ENCODE measurements at places on chromosomes 2 and 18. TPM values are rescaled to one million over a fixed set of nuclear protein-coding genes. Genes with fewer than 3 reads are reported as not detected.
A peak's percentile ranks its signal among the peaks of the same experiment; 100 is the strongest.

DNA sequence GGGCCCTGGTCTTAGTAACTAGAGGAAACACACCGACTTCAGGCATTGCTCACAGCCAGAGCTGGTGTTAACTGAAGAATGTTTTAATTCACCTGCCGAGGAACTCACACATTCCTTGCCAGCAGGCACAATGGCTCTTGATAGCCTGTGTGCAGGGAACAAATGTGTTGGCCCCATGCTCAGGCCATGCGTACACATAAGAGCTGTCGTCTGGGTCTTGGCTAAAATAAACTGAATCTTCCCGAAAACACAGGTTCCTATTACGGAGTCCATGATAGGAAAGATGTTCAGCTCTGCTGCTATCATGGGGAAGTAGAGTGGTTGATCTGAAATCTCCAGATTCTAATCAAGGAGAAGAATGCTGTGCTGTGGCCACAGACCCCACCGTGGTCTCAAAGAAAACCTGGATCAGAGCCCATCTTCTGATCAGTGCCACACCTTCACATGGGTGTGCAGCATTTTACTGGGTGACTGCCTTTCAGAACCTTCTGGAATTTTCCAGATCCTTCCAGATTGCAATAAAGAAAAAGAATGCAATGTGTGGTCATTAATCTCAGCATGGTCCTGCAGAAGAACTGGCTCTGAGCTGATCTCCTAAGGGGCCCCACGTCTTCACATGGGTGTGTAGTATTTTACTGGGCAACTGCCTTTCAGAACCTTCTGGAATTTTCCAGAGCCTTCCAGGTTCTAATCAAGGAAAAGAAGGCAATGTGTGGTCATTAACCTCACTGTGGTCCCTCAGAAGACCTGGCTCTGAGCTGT lies 17.2 kb downstream of the MBP start:
- H3K4me3 ChIP-seq: no peak overlapping the region
- H3K27ac ChIP-seq: peak overlapping the region; percentile 52
- H3K4me1 ChIP-seq: no peaks in the 10 kb centered on the region

GRCh38 chr18:59500765-59501164 lies 141.7 kb upstream of the LMAN1 start:
- DNase-seq: no peak
- H3K4me1 ChIP-seq: no peaks in the 10 kb centered on the region
- no peaks in the 10 kb centered on the region for H3K27me3 ChIP-seq
- no peak overlapping the region for H3K4me3 ChIP-seq
- H3K36me3 ChIP-seq: no peaks in the 10 kb centered on the region
- H3K27ac ChIP-seq: peak overlapping the region; percentile 82

DNA sequence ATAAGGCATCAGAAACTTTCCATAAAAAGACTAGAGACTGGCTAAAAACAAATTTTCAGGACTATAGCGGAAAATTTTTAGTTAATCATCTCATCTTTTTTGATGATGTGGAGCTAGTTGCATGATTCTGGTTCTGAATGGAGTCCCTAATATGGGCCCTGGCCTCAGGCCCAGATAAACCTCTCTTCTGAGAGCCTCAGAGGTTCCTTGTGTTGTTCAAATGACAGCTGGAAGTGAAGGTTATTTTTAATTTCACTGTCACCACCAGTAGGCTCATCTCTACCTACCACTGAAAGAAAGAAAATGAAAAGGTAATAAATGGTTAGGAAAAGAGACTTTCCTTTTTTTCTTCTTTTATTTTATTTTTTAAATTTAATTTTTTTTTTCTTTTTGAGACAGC lies 75.9 kb downstream of the EVA1A start:
- no peak overlapping the region for H3K27ac ChIP-seq
- no peaks in the 10 kb centered on the region for H3K27me3 ChIP-seq
- DNase-seq: no peak
- no peaks in the 10 kb centered on the region for H3K36me3 ChIP-seq

- no peaks in the 10 kb centered on the region for H3K4me1 ChIP-seq
- no peak for DNase-seq
- peak overlapping the region; percentile 46 for H3K27ac ChIP-seq
- no peaks in the 10 kb centered on the region for H3K27me3 ChIP-seq
- H3K36me3 ChIP-seq: no peaks in the 10 kb centered on the region
Observed at GRCh38 chr2:107325981-107326786, 440.2 kb upstream of the ST6GAL2 start.

DNA sequence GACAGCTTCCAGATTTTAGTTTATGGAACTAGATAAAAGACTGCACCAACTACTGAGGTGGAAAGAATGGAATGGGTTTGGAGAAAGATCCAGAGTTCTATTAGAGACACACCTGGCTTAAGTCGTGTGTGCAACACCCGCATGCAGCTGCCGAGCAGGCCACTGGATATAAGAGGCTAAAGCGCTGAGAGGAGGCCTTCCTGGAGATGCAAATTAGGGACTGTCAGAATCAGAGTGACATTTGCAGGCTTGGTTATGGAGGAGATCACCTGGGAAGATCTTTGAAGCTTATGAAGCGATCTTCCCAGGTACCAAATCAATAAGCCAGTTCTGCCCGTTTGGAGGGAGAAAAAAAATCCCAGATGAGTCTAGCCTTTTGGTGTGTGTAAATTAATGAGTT lies 30.4 kb upstream of the KLHL29 start:
- H3K36me3 ChIP-seq: no peaks in the 10 kb centered on the region
- H3K4me1 ChIP-seq: no peaks in the 10 kb centered on the region
- H3K27ac ChIP-seq: no peak overlapping the region
- H3K4me3 ChIP-seq: no peak overlapping the region
- no peaks in the 10 kb centered on the region for H3K27me3 ChIP-seq
- no peak for DNase-seq

The APCDD1 gene
- total RNA-seq: 8.9 TPM

The CFAP65 gene
- total RNA-seq: not detected

Data from sigmoid colon (tissue), 7 donors.